ENCODE measurements at places on chromosomes 1 and 21. TPM values are rescaled to one million over a fixed set of nuclear protein-coding genes. Genes with fewer than 3 reads are reported as not detected.

The KRTAP24-1 gene
- total RNA-seq = not detected

The S100A14 gene
- total RNA-seq = 0.57 TPM

The NCF2 gene
- total RNA-seq = 0.10 TPM

The PGLYRP3 gene
- total RNA-seq = not detected

The LCA5L gene
- total RNA-seq = 0.87 TPM

Data from Panc1 (cell line).